ENCODE measurements at places on chromosomes 12 and 14.

- H3K4me3 ChIP-seq, result no peak overlapping the region
- H3K27me3 ChIP-seq, result no peaks in the 10 kb centered on the region
- DNase-seq, result no peak
- H3K27ac ChIP-seq, result no peak overlapping the region
- H3K36me3 ChIP-seq, result no peaks in the 10 kb centered on the region
- H3K4me1 ChIP-seq, result no peaks in the 10 kb centered on the region
These were observed 286.4 kb downstream of the PCNX1 start for GRCh38 chr14:71193663-71194062.

DNA sequence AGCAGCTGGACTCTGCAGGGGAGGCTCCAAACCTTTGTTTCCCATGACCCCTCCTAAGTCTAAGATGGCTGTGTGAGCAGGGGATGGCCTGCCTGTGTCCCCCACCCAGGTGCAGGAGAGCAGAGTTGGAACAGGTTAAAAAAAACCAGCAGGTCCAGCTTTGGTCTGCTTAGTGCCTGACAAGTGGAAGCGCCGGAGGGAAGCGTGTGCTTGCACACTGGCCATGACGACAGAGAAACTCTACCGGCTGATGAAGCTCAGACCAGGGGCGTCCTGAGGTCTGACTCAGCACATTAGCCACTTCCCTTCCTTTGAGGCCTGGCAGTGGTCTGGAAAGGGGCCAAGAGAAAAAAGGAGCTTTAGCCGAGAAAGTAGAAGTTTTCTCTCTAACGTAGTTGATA is 280.1 kb downstream of the VRK1 start:
- no peaks in the 10 kb centered on the region for H3K36me3 ChIP-seq
- no peaks in the 10 kb centered on the region for H3K27me3 ChIP-seq
- H3K27ac ChIP-seq, result no peak overlapping the region

DNA sequence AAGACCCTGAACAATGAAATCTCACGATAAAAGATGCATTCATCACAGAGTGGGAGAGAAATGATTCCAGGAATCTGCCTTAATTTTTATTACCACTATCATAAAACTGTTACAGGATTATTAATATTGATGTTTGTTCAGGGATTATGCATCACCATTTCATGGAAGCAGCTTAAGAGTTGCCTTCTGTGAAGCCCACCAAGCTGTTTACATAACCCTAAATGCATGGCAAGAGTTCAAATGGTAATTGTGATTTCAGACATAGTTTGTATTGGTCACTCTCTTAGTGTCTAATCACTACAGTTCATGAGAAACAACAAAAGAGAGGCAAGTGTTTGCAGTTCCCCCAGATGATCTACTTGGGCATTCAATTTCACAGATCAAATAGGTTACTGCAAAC is 527.7 kb downstream of the RPS29 start:
- no peak overlapping the region for H3K4me3 ChIP-seq
- H3K27ac ChIP-seq, result no peak overlapping the region

- no peaks in the 10 kb centered on the region for H3K36me3 ChIP-seq
- no peak for DNase-seq
- no peak overlapping the region for H3K27ac ChIP-seq
- no peaks in the 10 kb centered on the region for H3K4me1 ChIP-seq
These were observed 140.8 kb downstream of the DAD1 start for GRCh38 chr14:22448035-22448904.

DNA sequence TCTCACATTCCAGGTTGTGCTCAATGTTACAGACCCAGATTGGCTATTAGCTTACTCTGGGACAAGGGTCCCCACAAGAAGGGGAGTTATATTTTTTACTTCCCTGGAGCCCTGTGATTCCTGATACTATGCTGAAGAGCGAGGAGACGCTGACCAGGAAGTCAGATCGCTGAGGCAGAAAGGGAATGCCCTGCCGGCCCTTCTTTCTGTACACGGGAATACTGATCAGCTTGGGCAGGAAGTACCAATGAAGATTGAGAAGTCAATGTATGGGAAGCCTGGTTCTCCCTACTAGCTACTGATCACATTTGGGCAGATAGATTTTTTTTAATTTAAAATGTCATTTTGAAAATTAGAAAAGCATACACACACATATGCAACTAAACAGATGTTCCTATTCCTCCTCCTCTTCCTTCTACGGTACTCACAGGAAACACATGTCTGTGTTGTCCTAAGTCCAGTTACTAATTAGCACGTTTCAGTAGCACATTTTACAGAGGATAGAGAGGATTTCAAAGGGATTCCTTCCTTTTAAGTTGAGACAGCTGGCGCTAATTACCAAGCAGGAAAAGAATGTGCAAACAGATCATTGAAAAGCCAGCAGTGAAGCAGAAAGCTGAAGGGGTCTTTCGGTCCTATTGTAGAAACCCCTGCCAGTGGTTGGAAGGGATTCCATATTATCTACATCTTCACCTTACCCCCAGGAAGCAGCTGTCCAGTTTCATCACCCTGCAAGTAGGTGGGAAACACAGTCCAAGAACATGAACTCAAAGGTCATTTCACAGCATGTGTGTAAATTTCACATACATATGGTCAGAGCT is 292.4 kb downstream of the DUSP6 start:
- peak overlapping the region; percentile 61 for H3K27ac ChIP-seq
- H3K36me3 ChIP-seq, result no peaks in the 10 kb centered on the region
- peaks cover 23% of the 10 kb centered on the region for H3K4me1 ChIP-seq

DNA sequence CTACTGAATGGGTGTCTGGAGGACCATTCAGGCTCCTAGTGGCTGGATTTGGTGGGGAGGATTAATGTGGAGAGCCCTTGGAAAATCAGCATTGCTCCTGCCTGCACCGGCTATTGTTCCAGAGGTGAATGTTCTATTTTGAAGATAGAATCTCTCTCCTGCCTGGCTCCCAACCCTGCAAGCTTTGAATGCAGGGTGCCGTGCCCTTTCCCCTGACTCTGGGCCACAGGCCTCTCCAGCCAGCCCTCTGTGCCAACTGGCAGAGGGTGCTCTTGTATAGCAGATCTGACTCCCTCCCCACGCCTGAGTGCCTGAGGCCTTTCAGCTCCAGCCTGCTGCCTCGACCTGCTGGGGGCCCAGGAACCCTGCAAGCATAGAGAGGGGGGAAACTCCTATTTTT is 106.8 kb downstream of the TMEM260 start:
- H3K4me1 ChIP-seq, result no peaks in the 10 kb centered on the region
- no peak for DNase-seq
- H3K27me3 ChIP-seq, result no peaks in the 10 kb centered on the region
- H3K27ac ChIP-seq, result no peak overlapping the region
- H3K4me3 ChIP-seq, result no peak overlapping the region

DNA sequence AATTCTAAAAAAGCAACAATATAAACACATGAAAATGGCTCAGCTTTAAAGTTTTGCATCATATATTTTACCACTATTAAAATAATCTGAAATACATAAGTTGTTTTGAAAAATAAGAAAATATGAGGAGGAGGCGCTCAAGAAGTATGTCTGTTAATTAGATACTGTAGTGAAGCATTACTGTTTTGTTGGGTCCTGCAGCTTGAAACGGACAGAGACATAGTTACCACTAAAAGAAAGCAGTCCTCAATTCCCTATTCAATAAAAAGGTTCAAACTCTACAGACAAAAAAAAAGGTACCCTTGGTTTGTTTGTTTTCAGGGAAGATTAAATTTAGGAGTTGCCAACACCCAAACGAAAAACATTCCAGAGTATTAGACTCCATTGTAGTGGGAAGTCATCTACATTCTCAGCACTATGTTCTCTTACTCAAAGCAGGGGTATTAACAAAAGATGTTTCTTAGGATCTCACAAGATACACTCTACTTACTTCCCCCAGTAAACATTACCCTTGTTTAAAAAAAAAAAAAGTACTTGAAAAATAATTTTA is 3.0 kb downstream of the PAWR start:
- no peak for DNase-seq
- H3K4me1 ChIP-seq, result peaks cover 7% of the 10 kb centered on the region
- no peaks in the 10 kb centered on the region for H3K27me3 ChIP-seq

DNA sequence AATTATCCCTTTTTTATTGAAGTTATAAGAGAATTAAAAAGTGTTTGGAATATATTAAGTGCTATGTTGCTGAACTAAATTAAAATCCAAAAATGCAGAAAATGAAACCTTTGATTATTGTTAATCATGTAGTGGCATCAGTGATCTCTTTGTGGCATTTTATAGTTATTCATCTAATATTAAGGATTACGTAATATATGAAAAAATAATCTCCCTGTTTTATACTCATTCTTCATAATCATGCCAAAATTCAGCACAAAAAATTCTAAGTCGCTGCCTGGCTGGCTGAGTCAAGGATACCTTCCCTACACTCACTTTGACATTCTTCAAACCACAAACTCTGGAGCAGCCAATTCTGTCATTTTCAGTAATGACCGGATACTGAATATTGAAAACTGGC is 63.7 kb downstream of the ARL1 start:
- no peak overlapping the region for H3K27ac ChIP-seq
- no peaks in the 10 kb centered on the region for H3K27me3 ChIP-seq
- no peaks in the 10 kb centered on the region for H3K36me3 ChIP-seq

DNA sequence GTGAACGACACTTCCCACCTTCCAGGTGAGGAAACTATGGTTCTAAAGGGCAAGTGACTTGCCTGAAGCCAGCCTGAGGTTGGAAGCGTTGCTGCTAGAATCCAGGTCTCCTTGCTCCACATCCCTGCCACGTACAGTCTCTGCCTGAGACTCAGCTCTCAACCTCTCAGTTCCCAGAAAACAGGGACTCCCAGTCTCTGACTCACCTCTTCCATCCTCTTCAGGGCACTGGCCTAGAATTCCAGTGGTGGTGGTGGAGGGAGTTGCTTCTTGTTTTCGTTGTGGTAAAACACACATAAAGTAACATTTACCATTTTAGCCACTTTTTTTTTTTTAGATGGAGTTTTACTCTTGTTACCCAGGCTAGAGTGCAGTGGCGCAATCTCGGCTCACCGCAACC is 7.3 kb downstream of the GPR68 start:
- H3K27me3 ChIP-seq, result no peaks in the 10 kb centered on the region
- no peak for DNase-seq
- no peak overlapping the region for H3K27ac ChIP-seq
- no peak overlapping the region for H3K4me3 ChIP-seq

- peaks cover 8% of the 10 kb centered on the region for H3K4me1 ChIP-seq
- H3K27me3 ChIP-seq, result no peaks in the 10 kb centered on the region
- peak overlapping the region; percentile 80 for H3K27ac ChIP-seq
- no peak for DNase-seq
- H3K36me3 ChIP-seq, result no peaks in the 10 kb centered on the region
- no peak overlapping the region for H3K4me3 ChIP-seq
These were observed 109.3 kb downstream of the ETV6 start for GRCh38 chr12:11758510-11759493.

GRCh38 chr12:77152623-77153193 is 87.3 kb upstream of the E2F7 start:
- H3K27ac ChIP-seq, result no peak overlapping the region
- H3K36me3 ChIP-seq, result no peaks in the 10 kb centered on the region
- no peaks in the 10 kb centered on the region for H3K27me3 ChIP-seq
- H3K4me1 ChIP-seq, result no peaks in the 10 kb centered on the region
- DNase-seq, result peak; percentile 59
- no peak overlapping the region for H3K4me3 ChIP-seq

- no peak overlapping the region for H3K4me3 ChIP-seq
- H3K27me3 ChIP-seq, result no peaks in the 10 kb centered on the region
- H3K27ac ChIP-seq, result no peak overlapping the region
- DNase-seq, result no peak
These were observed 19.8 kb upstream of the BTBD6 start for GRCh38 chr14:105228562-105228961.

DNA sequence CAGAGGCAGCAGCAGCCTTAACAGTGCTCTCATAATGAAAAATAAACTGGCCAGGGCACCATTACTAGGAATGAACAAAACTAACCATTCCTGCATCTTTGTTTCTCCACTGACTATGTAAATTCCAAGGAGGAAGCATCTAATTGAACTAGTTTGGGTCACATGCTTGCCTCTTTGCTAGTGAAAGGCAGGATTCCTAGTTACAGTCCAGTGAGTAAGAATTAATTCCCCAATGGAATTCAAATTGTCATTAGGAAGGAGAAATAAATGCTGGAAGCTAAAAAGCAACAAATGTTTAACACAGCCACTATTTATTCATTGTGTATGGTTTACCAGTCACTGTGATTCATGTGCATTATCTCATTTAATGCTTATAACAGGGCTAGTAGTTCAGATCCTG is 316.0 kb downstream of the CCDC91 start:
- no peak overlapping the region for H3K27ac ChIP-seq
- no peaks in the 10 kb centered on the region for H3K36me3 ChIP-seq
- no peak for DNase-seq
- no peaks in the 10 kb centered on the region for H3K27me3 ChIP-seq
- no peak overlapping the region for H3K4me3 ChIP-seq

DNA sequence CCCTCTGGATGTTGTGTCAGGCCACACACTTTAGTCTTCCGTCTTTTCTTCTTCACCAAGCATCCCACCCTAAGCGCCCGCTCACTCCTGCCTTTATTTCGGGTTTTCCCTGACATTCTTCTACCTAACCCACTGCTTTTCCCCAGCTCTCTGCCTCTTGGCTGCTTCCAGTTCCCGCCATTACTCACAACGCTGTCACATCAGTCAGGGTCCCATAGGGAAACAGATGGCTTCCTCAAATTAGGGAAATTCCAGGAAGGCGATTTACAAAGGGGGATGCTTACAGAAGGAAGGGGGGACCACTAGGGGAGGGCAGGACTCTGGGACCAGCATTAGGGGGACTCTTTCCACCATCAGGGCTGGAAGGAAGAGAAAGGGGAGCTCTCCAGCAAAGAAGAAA is 9.2 kb upstream of the PPP1R13B start:
- DNase-seq, result no peak
- no peaks in the 10 kb centered on the region for H3K36me3 ChIP-seq
- H3K27me3 ChIP-seq, result no peaks in the 10 kb centered on the region
- H3K4me3 ChIP-seq, result no peak overlapping the region

- H3K27ac ChIP-seq, result no peak overlapping the region
- peaks cover 4% of the 10 kb centered on the region for H3K4me1 ChIP-seq
- no peaks in the 10 kb centered on the region for H3K36me3 ChIP-seq
- H3K4me3 ChIP-seq, result no peak overlapping the region
- no peaks in the 10 kb centered on the region for H3K27me3 ChIP-seq
- no peak for DNase-seq
These were observed 93.3 kb downstream of the CALM1 start for GRCh38 chr14:90489916-90490719.

DNA sequence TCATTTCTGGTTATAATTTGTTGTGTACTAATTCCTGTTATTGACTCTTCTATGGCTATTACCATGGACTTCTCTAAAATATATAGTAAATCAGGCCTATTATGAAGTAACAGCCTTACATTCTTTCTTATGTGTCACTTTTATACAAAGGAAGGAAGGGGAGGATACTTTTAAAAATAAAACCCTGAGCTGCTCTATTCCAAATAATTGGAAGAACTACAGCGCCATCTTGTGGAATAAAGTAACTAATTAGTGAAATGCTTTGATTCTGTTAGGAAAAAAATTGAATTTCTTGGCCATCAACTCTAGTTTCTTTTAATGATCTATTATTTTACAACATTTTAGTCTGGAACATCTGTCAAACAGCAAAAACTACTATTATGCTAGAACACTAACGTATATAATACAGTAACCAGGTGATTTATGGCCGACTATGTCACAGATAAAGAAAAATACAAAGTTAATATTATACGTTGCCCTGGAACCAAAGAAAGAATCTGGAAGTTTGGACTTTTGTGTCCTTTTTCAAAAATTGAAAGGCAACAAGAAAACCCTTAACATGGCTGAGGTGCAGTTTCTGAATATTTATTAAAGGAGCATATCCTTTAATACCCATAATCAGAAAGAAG is 55.0 kb upstream of the NELL2 start:
- peak; percentile 88 for DNase-seq
- no peaks in the 10 kb centered on the region for H3K4me1 ChIP-seq
- no peaks in the 10 kb centered on the region for H3K27me3 ChIP-seq
- H3K4me3 ChIP-seq, result no peak overlapping the region
- no peak overlapping the region for H3K27ac ChIP-seq
- no peaks in the 10 kb centered on the region for H3K36me3 ChIP-seq

All from hepatocyte (in vitro differentiated cells).